Activated T-cell treated with anti-CD3 and anti-CD28 coated beads, Interleukin-2, amount 50 U/mL, for 72 hours (primary cell): ENCODE measurements at places on chromosomes 6 and 20.

- DNase-seq, result no peak
These were observed 21.9 kb downstream of the UST start for GRCh38 chr6:148768646-148769270.

DNA sequence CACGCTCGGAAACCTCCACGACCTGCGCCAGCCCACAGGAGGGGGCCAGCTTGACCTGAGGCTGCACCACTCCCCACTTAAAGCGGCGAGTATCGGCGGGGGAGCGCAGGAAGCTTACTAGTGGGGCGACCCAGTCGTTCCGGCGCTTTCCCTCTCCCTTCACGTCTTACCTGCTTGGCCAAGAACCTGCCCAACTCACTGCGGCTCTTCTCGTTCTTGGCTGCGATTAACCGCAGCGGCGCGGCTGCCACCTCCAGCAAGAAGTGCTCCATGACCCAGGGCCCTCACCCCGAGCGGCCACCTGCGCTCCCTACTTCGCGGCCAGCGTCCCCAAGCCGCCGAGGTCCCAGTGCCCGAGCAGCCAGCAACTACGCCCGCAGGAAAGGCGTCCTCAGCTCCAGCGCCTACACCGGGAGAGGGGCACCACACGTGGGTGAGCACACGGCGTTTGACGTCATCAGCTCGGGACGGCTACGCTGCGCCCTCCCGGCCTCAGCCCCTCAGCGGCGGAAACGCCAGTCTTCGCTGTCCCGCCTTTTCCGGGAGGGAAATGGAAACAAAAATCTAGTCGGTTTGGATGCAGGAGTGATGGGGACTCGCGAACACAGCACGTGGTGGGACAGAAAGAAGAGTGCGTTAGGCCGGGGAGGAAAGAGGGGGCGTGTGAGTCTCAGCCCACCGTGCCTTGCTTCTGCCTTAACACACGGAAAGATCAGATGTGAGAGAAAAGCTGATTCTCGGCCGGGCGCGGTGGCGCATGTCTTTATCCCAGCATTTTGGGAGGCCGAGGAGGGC lies at the start of gene MDN1:
TSS of gene MDN1 (minus strand) at position 459 of the 795 bp plus-strand sequence. CDS start at position 272, 187 bp downstream.
- DNase-seq, result peak; percentile 90

DNA sequence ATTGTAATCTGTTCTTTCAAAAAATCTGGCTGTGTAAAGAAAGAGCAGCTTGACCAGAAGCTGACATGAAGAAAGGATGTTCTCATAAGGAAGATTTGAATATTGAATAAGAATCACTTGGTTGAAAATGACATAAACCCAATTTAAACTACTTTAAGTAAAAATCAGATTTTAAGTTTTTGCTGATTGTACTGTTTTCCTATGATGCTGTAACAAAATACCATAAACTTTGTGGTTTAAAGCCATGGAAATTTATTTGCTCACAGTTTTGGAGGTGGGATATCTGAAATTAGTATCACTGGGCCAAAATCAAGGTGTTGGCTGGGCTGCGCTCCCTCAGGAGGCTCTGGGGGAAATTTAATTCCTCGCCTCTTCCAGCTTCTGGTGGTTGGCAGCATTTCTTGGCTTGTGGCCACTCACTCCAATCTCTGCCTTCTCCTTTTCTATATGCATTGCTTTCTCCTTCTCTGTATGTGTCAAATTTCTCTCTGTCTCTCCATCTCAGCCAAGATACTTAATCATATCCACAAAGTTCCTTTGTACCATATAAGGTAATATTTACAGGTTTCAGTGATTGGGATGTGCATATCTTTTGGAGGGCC lies 141.2 kb upstream of the ZFP64 start:
- no peak for DNase-seq

DNA sequence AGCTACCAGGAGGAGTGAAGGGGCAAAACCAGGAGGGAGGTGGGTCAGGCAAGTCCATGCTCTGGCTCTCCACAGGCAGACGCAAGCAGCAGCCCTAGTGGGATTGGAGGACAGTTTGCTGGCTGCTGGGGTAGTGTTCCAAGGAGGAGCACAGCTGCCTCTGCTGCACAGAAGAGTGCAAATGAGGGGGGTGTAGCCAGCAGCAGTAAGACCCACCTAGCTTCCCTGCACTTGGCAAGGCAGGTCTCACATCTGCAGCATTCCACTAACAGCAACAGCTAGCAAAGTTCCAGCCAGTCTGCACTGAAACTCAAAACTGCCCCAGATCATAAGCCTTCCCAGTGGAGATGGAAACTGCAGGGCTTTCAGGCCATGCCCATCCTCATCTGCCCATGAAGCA lies 405.0 kb downstream of the UTRN start:
- DNase-seq, result no peak

DNA sequence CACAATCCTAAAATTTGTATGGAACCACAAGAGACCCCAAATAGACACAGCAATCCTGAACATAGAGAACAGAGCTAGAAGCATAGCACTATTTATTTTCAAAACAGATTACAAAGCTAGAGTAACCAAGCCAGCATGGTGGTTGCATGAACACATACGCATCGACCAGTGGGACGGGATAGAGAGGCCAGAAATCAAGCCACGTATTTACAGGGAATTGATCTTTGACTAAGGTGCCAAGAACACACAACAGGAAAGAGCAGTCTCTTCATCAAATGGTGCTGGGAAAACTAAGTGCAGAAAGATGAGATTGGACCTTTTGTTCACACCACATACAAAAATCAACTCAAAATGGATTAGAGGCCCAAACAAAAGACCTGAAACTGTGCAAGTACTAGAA lies 21.1 kb downstream of the TTLL2 start:
- DNase-seq, result no peak

DNA sequence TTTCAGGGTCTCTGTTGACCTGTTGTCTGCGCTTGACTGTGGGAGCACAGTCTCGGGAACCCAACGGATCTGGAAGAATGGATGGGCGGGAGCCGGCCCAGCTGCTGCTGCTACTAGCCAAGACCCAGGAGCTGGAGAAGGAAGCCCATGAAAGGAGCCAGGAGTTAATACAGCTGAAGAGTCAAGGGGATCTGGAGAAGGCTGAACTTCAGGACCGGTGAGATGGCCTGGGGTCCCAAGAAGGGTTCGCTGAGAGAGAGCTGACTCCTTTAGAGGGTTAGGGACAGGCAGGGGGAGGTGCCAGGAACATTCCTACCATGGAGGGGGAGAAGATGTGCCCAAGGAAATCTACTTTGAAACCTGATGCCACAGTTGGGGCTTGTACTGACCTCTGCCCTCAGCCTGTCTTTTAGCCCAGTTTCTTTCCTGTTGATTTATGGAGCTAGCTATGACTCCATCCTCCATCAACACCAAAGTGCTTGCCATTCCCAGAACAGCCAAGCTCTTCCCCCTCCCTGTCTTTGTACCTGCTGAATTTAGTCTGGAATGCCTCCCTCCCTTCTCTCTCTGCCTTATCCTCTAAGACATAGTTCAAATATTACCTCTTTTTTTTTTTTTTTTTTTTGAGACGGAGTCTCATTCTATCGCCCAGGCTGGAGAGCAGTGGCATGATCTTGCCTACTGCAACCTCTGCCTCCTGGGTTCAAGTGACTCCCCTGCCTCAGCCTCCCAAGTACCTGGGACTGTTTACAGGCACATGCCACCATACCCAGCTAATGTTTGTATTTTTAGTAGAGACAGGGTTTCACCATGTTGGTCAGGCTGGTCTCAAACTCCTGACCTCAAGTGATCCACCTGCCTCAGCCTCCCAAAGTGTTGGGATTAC lies 12.2 kb downstream of the CEP250 start:
- no peak for DNase-seq

DNA sequence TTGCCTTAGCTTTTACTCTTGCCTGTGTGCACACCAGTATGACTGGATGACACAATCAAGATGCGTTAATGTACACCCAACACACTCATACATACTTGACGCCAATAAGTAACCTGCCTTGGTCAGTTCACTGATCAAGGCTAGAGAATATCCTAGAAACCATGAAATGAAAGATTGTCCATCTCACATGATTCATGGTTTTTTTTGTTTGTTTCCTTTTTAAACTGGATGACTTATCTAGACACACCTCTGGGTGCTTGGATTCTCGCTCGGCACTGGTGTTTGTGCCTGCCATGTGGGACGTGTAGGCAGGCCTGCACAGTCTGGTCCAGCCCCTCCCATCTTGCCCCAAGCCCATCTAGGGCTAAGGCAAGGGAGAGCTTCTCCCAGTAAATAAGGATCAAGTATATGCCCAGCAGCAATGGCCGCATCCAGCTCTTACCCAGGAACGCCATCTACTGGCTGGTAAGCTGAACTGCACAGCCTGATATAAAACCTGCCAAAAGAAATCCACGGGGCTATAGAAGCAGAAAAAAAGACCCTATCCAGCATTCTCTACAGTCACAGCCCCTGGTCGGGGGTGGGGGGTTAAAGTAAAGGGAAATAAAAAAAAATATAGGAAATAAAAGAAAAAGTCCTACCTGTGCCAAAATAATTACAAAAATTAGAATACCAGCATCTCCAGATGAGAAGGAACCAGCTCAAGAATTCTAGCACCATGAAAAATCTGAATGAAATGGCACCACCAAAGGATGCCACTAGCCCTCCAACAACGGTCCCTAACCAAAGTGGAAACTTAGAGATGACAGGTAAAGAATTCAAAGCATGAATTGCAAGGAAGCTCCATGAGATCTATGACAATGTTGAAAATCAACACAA lies 73.3 kb downstream of the OTOR start:
- DNase-seq, result peak; percentile 8

DNA sequence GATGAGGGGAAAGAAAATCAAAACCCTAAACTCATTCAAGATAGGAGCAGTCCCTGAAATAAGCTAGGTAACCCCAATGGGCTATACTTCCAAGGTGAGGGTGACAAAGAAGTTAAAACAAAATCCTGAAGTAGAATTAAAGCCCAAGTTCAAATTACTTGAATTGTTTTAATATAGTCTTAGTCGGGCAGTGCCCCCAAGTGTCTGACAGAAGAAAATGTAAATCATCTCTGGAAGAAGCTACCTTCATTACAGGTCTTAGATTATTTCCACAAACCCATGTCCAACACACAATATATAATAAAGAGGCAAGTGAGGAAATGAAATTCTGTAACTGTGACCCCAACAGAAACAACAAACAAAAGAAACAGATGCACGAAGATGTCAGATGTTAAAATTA lies 36.8 kb upstream of the L3MBTL3 start:
- no peak for DNase-seq

GRCh38 chr6:70285201-70285600 lies 17.7 kb downstream of the COL9A1 start:
- no peak for DNase-seq

DNA sequence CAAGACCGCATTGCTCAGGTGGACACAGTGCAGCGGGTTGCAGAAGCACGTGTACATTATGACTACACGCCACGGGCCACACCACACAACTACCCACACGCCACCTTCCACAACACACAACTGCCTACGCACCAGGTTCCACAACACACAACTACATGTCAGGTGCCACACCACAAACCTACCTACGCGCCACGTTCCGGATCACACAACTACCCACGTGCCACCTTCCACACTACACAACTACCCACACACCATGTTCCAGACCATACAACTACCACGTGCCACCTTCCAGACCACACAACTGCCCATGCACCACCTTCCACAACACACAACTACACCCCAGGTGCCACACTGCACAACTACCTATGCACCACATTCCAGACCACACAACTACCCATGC lies 20.5 kb downstream of the THBS2 start:
- no peak for DNase-seq

DNA sequence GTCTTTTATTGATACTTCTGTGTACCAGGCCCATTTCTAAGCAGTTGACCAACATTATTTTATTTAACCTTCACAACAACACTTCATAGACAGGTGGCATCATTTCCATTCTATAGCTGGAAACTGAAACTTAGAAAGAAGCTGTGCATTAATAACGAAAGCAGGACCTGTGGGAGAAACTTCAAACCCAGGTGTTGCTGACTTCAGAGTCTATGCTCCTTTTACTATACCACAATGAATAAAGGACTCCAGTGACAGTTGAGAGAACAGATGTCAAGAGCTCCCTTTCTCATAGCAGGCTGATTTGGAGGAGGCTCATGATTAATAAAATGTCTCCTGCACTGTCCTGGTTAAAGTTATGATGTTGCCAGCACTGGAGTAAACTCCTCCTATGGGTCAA lies 56.6 kb upstream of the POU3F2 start:
- DNase-seq, result peak; percentile 1

GRCh38 chr6:44959651-44960050 lies 368.5 kb upstream of the RUNX2 start:
- DNase-seq, result no peak

GRCh38 chr6:215335-216034 lies 76.8 kb upstream of the DUSP22 start:
- peak; percentile 83 for DNase-seq

DNA sequence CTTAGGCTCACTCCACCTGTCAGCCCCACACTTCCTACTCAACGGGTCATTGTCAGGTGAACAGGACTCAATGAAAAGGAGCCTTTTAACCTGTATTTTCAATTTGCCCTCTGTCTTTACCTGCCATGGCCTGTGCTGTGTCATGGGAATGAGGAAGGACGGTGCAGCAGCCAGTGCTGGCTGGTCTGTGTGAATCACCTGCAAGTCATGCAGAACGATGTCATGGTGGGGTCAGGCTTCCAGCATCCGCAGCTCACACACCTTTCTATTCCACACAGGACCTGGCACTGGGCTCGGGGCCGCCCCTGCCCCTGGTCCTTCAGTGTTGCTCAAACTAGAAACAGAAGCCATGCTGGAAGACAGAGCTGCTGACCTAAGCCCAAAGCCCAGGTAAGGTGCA lies 188.7 kb upstream of the GMDS start:
- DNase-seq, result no peak

DNA sequence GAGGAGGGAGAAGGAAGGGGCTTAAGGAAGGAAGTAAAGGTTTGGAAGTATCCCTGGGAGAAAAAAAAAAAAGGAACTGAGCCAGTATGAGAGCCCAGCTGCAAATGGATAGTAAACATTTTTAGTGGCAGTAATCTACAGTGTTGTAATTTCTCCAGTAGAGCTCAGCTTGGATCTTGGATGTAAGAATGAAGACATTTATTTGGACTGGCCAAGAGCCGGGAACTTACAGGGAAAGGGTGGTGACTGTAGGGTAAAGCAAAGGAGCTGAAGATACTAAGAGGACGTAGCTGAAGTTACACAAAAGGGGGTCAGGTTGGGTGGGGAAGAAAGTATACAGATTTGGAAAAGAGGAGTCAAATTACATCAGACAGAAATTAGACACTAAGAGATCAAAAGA lies 13.5 kb downstream of the EEF1E1 start:
- DNase-seq, result no peak

DNA sequence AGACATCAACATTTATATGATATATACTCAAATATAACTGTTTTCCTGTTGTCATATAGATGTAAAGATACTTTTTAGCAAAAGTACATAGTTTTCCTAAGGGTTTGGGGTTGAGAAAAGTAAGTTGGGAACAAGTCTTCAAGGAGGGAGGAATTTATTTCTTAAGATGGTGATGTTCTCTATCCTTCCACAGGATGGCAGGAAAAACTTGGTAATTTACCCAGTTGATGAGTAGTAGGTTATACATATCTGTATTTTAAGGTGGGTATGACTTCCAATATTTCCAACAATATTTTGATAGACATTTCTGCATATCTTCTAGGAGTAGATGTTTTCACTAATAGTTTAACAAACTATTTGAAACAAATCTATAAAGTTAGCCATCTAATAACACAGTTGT lies 254.4 kb downstream of the RIMS1 start:
- DNase-seq, result no peak
